ENCODE measurements at places on chromosomes 6 and 20. TPM values are rescaled to one million over a fixed set of nuclear protein-coding genes. Genes with fewer than 3 reads are reported as not detected.
A peak's percentile ranks its signal among the peaks of the same experiment; 100 is the strongest.

DNA sequence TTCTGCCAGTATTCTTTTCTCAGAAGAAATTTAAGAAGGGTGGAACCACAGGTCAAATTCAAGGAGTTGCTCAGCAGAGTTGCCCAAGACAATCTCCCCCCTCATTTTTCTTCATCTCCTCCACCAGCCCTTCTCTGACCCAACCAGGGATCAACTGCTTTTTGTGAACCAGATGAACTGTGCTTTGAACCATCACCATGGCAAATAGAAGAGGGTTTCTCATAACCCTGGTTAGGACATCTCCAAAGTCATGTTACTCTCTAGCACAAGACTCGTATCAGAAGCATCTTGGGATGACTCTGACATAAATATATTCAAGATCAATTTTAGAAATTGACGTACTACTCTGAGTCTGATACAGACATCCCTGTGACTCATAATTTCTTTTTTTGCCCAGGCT lies 130.7 kb downstream of the ALDH8A1 start:
- no peak for DNase-seq

DNA sequence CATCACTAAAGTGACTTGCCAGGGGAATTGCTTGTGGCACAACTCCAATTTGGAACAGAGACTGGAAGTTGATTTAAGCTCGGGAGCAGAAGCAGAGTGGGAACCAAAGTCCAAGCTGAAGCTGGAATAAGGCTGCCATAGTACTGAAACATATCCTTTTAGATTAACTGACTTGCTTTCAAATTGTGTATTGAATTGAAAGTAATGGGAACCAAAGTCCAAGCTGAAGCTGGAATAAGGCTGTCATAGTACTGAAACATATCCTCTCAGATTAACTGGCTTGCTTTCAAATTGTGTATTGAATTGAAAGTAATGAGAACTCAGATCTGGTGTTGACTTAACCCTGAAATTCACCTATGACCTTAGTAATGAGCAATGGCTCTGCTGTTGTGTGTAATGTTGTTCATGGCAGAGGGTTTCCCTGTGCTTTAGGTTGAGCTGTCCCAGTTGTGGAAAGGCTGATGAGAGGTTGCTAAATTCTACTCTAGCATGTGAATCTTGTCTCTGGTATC lies 40.2 kb downstream of the CENPW start:
- no peak for DNase-seq

- no peak for DNase-seq
Measured at GRCh38 chr20:2417213-2417541, 36.5 kb downstream of the TGM6 start.

- no peak for DNase-seq
Measured at GRCh38 chr6:125121894-125122293, 31.7 kb upstream of the TPD52L1 start.

GRCh38 chr6:144036064-144036834 lies 28.2 kb upstream of the PLAGL1 start:
- DNase-seq = no peak

- no peak for DNase-seq
Measured at GRCh38 chr6:40946738-40947301, 92.2 kb downstream of the UNC5CL start.

DNA sequence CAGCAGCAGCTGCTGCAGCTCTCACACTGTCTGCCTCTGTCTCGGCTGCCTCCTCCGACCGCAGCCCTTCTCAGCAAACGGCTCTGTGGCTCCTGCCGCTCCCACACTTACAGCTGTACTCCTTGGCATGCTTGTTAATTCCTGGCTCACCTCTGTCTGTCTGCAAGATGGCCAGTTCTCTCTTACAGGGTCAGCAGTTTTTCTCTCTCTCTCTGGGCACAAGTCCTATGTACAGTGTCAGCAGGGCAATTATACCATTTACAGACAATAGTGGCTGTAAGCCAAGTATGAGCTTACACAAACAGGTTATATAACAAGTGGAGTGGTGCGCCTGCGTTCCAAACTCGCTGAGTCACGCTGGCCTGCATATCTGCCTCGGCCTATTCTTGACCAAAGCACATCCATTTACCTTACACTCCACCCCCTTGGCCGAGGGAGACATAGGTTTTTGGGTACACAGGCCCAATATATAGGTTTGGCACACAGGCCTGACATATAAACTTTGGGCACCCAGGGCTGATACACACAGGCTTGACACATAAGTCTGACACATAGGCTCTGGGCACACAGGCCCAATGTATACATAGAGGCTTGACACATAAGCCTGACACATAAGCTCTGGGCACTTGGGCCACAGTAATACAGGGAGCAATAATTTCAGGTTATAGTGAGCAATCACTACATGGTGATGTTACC lies 4.4 kb downstream of the ZKSCAN3 start:
- peak; percentile 75 for DNase-seq

GRCh38 chr6:45548657-45549515 lies 171.2 kb upstream of the SUPT3H start:
- DNase-seq = no peak

DNA sequence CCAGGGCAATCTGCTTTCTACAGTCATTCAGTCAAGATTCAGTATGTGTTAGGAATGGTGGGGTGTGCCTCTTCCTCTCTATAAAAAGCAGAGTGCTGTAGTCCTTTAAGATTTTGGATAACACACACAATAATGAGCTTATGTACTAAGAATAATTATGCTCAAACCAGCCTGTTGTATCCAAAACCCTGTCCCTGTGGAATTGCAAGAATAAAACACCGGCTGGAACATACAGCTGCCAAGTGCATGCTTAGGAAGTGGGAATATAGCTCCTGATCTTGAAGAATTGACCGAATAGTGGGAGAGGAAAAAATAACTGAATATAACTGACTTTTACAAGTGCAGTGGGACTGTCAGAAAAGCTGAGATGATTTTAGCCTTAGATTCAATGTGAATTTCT lies 979 bp upstream of the MOCS1 start:
- no peak for DNase-seq

- DNase-seq = no peak
Measured at GRCh38 chr20:39042279-39043150, 80.4 kb downstream of the DHX35 start.

- DNase-seq = no peak
Measured at GRCh38 chr6:111739257-111739696, 133.6 kb upstream of the TRAF3IP2 start.

DNA sequence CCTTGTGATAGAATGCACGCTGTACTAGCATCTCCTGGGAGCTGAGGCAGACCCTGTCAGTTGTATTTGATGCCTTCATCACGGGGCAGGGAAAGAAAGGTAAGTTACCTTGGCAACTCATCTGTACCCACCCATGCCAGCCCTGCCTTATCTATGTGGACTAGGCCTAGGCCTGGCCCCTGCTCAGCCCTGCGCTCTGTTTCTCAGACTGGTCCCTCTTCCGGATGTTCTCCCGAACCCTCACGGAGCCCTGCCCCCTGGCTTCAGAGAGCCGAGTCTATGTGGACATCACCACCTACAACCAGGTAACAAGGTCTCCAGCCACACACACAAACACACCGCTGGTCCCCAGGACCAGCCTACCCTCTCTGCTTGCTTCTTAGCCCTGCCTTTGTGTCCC lies 4.2 kb downstream of the PIGT start:
- DNase-seq = no peak

DNA sequence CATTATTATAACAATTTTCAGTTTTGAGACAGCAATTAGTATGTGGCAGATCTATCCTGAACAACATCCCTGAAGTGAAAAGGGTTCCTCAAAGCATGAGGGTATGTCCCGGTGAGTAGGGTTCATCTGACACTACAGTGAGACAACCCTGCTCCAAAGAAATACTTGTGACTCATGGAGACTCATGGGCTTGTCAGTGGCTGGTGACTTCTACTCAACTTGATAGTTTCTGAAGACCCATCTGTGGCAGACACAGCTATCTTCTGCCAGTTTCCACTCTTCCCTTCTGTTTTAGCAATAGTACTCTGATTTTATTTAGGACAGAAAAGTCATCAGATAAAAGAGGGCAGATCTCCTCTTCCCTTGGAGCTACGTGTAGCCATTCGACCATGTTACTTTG lies 41.4 kb downstream of the MAP3K7 start:
- no peak for DNase-seq

GRCh38 chr20:48970681-48971365 lies 49.3 kb downstream of the ARFGEF2 start:
- no peak for DNase-seq

GRCh38 chr6:21898107-21898796 lies 304.7 kb downstream of the SOX4 start:
- no peak for DNase-seq

DNA sequence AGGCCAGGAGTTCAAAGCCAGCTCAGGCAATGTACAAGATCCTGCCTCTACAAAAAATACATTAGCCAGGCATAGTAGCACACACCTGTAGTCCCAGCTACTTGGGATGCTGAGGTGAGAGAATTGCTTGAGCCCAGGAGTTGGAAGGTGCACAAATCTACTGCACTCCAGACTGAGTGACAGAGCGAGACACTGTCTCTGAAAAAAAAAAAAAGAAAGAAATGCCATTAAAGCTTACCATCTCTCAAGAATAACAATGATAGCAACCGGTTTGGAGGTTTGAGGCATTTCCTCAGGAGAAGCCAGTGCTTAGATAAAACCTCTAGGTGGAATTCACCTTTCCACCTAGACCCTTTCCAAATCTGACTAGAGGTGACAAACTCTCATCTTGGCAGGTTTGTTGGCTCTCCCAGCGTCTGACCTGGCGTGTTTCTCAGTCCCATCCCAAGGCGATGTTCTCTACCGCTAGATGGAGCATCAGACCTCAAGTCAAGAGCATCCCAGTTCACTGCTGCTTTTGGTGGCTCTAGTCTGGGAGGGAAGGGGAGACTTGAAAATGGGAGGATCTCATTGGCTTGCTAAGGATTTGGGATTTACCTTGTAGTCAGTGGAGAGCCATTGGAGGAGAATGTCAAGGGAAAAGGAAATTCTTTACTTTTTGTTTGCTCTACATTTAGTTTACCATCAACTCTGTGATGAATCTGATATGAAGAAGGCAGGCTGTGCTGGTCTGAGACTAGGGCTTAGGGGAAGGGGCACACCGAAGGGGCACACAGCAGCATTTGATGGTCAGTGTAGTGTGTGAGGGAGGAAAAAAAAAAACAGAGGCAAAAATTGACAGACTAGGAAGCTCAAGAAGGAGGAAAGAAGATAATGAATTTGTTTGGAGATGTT lies 67.9 kb downstream of the NCOA7 start:
- DNase-seq = peak; percentile 12

GRCh38 chr6:123263981-123264380 lies 267.9 kb downstream of the CLVS2 start:
- DNase-seq = no peak

DNA sequence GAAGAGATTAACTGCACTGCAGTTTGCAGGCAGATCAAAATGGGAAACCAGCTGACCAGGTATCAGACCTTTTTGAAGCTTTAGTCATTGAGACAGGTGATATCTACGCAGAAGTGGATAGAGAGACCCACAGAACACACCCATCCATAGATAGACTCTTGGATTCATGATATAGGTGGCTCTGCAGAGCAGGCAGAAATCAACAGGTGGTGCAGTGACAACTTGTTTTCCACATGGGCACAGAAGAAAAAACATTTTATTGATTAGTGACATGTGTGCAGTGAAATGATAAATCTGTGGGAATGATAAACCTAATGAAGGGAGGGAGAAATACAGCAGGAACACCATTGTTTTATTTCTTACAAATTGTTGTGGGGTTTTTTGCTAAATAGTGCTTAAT lies 45.2 kb downstream of the NUDT3 start:
- no peak for DNase-seq

DNA sequence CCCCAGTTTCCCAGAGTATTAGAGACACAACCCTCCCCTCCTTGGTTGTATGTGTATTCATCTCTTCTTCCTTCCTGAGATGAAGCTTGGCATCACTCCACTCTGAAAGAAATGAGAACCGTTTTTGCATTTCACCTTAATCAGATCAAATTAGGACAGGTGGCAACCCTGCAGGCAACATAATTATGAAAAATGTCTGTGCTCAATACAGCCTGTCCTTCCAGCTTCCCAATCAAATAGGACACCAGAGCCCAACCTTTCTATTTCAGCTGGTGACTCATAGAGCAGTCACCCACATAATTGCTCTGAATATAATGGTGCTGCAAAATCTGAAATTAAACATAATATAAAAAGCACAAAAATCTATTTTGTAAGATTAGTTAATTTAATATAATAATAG lies 310.2 kb upstream of the AGPAT4 start:
- DNase-seq = no peak

DNA sequence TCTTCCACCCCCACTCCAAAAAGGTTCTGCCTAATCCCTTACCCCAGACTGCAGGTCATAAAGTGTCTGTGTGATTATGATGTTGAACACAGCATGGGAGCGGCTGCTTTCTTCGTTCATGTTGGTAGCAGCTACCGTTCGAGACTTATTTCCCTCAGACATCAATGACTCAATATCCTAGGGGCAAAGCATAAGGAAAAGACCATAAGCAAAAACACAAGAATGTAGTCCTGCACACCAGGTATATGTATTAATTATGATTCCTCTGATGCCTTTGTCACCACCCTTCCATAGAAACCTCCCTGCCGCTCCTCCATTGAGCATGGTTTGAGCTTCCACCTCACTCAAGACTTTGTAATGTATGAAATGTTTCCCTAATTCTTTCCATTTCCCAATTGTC lies 137.2 kb downstream of the KIF13A start:
- DNase-seq = no peak

- DNase-seq = no peak
Measured at GRCh38 chr20:46562373-46563169, 12.1 kb upstream of the OCSTAMP start.

DNA sequence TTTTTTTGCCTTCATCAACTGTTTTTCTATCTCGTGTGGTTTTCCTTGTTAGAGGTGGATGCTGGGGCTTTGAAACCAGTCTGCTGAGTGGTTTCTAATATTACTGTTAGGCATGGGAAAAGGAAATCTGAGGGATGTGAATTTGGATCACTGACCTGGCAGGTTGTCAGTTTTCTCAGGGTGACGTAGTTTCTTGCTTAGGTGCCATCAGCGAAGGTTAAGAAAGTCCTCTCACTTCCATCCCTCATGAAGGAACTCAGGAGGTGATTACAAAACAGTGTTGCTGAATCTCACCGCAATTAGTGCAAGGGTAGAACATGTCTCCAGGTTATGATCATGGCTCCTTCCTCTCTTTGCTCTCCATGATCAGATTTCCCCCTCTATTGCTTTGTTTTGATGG lies 135.9 kb downstream of the SOX4 start:
- DNase-seq = no peak

DNA sequence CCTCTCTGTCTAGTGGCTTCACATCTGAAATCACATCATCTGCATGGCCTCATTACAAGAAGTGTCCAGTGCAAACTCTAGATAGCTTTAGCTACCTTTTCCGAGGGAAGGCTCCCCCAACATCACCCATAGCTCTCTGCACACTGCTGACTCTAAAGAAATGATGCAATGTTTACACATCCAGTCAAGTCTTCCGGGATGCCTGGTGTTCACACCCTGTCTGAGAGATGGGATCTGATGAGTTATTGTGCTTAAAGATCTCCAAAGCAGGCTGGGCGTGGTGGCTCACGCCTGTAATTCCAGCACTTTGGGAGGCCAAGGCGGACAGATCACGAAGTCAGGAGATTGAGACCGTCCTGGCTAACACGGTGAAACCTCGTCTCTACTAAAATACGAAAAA lies 404.6 kb upstream of the IRAK1BP1 start:
- DNase-seq = no peak

The RGS17 gene
- total RNA-seq = 3.3 TPM

The ARG1 gene
- total RNA-seq = not detected

The FAM217A gene
- not detected for total RNA-seq

The SRSF12 gene
- under 0.01 TPM for total RNA-seq

The SNAI1 gene
- 1.0 TPM for total RNA-seq

The CDKAL1 gene
- 15.3 TPM for total RNA-seq

The C6orf163 gene
- 0.26 TPM for total RNA-seq

Measured in dermis microvascular lymphatic vessel endothelial cell (primary cell).